ENCODE measurements at places on chromosomes 7 and 10.

- no peak for DNase-seq
Measured at GRCh38 chr10:124710266-124710881, 33.8 kb downstream of the FAM53B start.

GRCh38 chr7:124201768-124202349, 169.0 kb upstream of the TMEM229A start:
- peak; percentile 17 for DNase-seq

DNA sequence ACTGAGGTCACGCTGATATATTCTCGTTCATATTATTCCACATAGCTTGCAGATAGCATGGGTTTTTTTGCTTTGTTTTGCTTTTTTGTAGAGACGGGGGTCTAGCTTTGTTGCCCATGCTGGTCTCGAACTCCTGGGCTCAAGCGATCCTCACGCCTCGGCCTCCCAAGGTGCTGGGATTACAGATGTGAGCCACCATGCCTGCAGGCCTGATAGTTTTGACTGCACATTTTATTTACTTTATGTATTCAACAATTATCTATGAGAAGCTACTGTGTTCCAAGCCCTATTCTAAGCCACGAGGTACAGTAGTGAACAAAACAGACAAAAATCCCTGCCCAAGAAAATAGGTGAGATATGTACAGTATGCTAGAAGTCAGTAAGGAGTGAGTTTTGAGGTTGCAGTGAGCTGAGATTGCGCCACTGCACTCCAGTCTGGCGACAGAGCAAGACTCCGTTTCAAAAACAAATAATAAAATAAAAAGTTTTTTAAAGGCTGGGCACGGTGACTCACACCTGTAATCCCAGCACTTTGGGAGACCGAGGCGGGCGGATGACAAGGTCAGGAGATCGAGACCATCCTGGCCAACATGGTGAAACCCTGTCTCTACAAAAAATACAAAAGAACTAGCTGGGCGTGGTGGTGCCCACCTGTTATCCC, 1.3 kb upstream of the YWHAG start:
- no peak for DNase-seq

DNA sequence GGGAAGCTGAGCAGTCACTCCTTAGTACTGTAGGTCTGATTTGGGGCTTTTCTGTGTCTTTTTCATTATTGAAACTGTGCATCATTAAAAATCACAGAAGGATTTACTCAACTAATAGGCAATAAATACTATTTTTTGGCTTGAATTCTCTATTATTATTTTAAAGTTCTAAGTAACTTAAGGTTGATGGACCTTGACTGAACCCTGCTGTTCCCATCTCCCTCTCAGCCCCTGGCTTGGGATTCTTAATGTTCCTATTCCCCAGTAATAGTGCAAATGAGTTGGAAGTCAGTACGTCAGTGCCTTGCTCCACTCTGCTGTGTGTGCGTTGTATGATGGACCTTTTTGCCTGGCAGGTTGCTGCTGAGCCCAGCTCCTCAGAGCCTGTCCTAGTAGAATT, 166.3 kb downstream of the SND1 start:
- no peak for DNase-seq

GRCh38 chr10:119296703-119297102, 89.3 kb downstream of the GRK5 start:
- no peak for DNase-seq

- no peak for DNase-seq
Measured at GRCh38 chr7:31550432-31550831, 36.5 kb downstream of the ITPRID1 start.

- DNase-seq = no peak
Measured at GRCh38 chr7:116229366-116229765, 19.0 kb downstream of the TES start.

DNA sequence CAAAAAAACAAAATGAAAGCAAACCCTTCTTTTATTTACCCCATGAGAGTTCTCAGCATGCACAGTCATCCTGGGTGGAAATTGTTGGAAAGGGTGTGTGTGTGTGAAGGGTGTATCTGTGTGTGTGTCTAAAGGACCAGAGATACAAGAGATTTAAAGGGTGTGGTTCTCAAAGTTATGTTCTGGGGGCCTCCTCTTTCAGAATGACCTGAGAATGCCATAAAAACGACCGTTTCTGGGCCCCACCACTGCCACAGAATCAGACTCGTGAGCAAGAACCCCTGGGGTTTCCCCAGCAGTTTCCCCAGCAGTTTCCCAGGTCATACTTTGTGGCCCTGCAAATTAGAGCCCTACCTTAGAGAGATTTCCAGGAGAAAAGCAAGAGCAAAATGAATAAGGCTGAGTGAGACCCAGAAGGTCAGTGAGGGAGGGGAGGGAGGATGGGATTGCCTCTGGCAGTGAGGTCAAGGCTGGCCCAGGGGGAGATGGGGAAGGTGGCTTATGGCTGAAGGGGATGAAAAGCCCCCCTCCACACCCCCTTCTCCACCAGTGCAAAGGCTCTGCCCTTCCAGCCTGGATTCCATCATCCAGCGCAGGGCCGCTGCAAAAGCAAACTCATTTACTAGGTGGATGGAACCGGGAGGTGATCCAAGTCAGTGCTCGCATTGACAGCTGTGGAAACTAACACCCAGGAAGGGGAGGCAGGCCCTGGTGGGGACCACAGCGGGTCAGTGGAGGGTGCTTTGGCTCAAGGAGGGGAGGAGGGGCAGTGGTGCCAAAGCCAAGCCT, 10.2 kb downstream of the PYROXD2 start:
- DNase-seq = no peak

- DNase-seq = peak; percentile 39
Measured at GRCh38 chr7:138886501-138886917, 88.5 kb upstream of the ATP6V0A4 start.

- DNase-seq = no peak
Measured at GRCh38 chr7:39299695-39300094, 266.5 kb upstream of the YAE1 start.

GRCh38 chr10:102419269-102420180, 940 bp upstream of the PSD start:
- DNase-seq = no peak

DNA sequence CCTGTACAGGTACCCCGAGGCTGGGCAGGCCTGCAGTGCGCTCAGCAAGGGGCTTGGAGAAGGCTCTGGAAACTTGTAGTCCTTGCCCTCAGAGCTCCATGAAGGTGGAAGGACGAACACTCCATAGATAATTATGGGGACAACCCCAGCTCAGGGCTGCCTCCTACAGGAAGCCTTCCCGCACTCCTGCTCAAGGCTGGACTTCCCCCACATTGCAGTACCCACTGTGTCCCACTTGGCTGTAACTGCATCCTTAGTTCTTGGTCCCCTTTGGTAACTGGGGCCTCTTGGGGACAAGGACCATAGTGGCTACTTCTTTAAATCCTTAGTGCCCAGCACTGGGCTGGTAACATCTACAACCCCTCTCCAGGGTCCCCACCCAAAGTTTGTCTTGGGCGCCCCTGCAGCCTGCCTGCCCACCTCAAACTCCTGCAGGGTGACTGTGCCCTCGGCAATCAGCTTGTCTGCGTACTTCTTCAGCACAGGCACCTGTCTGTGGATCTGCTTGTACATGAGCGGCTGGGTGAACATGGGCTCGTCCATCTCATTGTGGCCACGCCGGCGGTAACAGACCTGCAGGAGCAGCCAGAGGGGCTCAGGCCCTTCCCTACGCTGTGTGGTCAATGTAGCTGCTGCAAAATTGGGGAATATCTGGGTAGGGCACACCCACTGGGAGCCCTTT, 17.1 kb downstream of the OGDHL start:
- DNase-seq = no peak

- peak; percentile 15 for DNase-seq
Measured at GRCh38 chr7:33243319-33243881, 114.0 kb downstream of the BBS9 start.

- DNase-seq = no peak
Measured at GRCh38 chr10:117284716-117285494, 44.0 kb downstream of the SLC18A2 start.

- DNase-seq = no peak
Measured at GRCh38 chr7:123608991-123609882, 7.6 kb downstream of the ASB15 start.

DNA sequence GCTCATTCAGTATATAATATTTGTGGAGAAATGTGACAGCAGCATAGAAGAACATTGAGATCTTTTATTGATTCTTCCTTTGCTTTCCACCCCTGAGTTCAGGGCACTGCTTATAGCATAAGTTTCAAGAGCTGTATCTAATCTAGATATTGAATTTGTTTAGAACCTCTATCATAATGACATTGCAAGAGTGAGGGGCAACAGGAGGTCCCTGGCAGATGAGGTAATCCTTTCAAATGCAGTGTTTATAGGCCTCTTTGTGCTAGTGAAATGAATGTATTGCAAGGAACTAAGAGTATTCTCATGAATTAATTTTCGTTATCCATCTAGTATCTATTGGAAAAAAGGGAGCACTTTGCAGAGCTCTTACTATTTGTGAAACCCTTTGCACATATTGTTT, 167.2 kb upstream of the FERD3L start:
- DNase-seq = no peak

DNA sequence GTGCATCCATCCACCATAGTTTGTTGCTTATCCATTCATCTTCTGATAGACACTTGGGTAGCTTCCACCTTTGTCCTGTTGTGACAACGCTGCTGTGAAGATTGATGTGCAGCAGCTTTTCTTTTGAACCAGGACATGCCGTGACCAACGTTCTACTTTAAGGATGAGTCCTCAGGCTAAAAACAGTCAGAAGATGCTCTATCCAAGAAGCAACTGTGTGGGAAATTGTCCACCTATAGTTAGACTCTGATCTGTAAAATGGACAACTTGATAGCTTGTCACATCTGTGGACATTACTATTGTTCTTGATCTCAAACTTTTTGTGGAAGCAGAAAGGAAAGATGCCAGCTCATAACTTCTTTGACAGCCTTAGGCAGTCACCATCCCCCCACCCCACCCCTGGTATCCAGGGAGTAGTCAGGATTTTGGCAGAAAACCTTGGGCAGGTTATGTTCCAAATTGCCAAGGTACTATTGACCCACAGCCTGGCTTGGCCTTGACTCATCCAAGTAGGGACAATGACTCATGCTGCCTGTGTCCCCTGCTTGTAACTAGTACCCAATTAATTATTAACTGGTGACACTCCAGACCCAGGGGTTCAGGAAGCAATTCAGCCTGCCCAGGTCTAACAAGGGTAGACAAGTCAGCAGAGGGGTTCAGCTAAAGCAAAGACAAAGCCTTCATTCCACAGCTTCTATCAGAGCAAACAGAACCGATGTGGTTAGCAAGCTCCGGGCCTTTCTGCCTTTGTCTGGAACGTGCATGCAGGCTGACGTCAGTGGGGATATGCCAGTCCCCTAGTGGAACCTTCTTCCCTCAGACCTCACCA, 99.6 kb upstream of the ANLN start:
- DNase-seq = no peak

DNA sequence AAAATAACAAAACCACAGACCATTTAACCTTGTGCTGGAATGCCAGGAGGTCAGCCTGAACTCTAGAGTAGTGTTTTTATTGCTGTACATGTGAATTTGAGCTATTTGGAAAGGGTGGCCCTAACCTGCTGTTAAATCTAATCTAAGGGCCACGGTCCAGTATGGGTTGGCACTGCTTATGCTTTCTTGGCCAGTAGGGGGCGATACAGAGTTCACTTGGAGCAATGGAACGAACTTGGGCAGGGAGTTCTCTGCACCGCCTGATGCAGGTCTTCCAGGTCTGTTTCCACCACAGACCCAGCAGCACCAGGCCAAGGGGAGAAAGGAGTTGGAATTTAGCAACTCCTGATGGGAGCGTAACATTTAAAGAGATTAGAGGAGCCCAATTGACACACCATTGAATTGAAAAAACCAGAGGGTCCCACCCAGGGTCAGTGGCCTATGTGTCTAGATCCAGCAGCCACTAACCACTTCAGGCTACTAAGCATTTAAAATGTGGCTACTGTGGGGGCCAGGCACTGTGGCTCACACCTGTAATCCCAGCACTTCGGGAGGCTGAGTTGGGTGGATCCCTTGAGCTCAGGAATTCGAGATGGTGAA, 75.7 kb upstream of the EFCAB10 start:
- no peak for DNase-seq

GRCh38 chr10:77310288-77310840, 327.2 kb downstream of the KCNMA1 start:
- no peak for DNase-seq

- no peak for DNase-seq
Measured at GRCh38 chr7:143954544-143954943, at the start of gene OR2F1. Gene OR2F1 (plus strand): TSS chr7:143954844. CDS start chr7:143959971, 5,127 bp downstream.

GRCh38 chr7:40316176-40316575, 181.4 kb downstream of the SUGCT start:
- DNase-seq = no peak

DNA sequence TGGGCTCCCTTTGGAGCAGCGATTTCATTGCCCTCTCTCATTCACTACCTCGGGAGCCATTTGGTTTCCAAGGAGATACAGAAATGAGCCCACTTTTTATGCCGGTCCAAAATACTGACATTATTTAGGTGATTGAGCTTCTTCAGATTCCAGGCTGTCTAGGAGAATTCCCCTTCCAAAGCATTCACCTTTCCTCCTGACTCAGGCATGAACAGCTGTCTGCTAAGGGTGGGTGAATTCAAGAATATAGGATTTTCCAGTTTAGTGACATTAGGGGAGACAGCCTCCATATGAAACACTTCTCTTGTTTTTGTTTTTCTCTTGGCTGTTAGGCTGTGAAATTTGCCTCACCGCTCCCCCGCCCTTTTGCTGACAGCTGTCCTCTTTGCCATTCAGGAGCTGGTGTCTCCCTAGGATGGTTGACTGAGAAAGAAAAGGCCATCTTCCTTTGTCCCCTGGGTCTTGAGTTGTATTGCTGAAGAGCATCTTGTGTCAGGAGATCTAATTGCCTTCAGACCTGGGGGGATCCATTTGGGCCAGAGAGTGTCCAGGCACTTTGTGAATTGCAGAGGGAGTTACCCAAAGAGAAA, 56.7 kb downstream of the LRRC4 start:
- DNase-seq = no peak

GRCh38 chr7:94252971-94253370, 141.7 kb upstream of the COL1A2 start:
- DNase-seq = no peak

- DNase-seq = no peak
Measured at GRCh38 chr10:1360011-1360557, 303.9 kb downstream of the WDR37 start.

DNA sequence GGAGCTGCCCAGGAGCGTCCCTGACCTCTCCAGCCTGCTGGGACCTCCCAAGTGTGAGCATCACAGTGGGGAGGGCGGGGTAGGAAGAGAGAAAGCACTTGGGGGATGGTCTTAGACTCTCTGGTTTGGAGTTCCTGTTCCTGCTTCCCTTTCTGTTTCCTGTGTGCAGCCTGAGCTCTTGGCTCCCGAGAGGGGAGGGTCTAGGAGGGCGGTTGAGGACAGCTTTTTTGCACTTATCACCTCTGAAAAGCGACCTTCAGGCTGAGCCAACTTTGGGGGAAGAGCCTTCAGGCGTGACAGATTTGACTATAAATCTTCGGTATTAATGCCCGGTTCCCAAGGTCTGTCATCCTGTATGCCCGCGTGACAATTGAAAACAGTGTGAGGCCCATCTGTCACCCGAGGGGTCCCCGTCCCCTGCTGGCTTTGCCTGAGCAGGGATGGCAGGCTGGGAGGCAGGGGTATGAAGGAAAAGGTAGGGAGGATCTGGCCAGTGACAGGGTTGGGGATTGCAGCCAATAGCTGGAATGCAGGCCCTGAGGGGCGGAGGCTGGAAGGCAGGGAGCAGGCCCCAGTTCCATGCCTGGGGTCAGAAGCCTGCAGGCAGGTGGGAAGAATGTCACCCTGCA, 78.6 kb downstream of the CDH23 start:
- DNase-seq = no peak

- no peak for DNase-seq
Measured at GRCh38 chr10:90905925-90906324, 15.0 kb downstream of the ANKRD1 start.
